Choroid plexus epithelial cell (primary cell): ENCODE measurements at places on chromosomes 1 and 21.

DNA sequence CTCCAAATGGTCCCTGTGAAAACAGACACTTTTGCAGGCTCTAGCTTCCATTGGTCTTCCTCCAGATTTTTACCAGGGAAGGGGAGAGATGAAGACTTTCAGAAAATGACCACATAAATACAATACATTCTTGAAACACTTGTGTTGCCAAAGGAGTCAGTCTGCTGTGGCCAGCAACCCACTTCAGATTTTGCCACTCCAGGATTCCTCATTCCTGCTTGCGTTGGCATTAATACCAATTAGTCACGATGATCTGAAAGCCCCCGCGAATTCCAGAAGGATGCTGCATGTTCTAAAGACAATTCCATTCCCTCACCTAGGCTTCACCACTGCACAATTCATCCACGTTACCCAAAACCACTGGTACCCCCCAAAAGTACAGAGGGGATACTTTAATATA, 7.9 kb upstream of the BACE2 start:
- DNase-seq, result no peak

- no peak for DNase-seq
These were observed 11.0 kb downstream of the HYI start for GRCh38 chr1:43442756-43443155.

- peak; percentile 69 for DNase-seq
These were observed 24.1 kb downstream of the SHISA4 start for GRCh38 chr1:201912832-201913231.

GRCh38 chr1:45152126-45152525, 54.3 kb downstream of the ZSWIM5 start:
- DNase-seq, result no peak

DNA sequence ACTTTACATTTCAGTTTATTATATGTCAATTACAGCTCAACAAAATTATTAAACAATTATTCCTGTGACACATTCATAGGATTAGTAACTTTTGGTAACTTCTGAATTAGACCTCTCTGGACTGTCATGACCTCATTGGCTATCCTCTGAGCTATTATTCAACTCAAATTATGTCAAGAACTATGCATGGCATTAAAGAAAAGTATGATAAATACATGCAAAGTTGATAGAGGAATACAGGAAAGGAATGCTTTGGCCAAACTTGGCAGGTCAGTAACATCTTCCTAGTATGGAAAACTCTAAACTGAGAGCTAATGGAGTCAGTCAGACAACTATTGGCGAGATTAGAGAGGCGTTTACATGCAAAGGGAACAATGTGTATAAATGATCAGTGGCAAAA, 158.4 kb downstream of the DUSP10 start:
- no peak for DNase-seq

DNA sequence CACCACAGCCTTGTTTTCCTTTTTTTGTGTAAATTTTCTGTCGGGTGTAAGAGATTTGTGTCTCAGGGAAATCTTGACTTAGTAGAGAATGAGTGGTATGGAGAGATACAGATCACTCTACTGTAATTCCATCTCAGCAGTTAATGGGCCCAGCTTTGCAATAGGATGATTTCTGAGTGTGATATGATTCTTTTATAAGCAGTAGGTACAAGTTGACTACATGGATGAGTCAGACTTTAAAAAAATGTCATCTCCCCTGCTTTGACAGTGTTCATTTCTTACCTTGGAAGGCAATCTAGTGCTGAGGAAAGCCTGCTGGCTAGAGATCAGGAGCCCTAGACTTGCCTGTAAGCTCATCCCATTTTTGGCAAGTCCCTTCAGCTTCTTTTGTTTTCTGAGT, 261.9 kb downstream of the RYR2 start:
- no peak for DNase-seq

DNA sequence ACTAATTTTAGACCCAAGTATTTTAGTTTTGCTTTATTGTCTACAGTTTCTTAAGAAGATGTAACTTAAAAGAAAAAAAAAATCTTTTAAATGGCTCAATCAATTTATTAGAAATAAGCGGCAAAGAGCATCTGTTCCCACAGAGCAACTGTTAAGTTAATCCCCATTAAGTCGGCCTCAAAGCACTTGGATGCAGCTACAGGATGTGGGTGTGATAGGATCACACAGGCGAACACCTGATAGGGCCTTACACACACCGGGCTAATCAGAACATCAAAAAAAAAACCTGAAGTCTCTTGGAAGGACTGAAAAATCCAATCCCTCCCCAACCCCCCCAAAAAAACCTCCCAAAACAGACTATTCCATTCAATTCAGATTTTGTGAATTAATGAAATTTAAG, 23.0 kb downstream of the APP start:
- no peak for DNase-seq

DNA sequence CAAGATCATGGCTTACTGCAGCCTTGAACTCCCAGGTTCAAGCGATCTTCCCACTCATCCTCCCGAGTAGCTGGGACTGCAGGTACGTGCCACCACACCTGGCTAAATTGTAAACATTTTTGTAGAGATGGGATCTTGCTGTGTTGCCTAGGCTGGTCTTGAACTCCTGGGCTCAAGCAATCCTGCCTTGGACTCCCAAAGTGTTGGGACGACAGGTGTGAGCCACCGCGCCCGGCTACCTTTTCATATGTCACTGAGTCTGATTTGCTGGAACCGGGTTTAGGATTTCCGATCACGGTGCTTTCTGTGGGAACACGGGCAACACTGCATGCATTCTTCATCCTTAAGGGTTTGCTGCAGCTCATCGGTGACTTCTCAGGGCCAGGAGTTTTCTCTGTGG, 32.2 kb upstream of the PCBP3 start:
- no peak for DNase-seq

GRCh38 chr1:116503546-116504307, 67.1 kb downstream of the CD58 start:
- DNase-seq, result no peak

- no peak for DNase-seq
These were observed 54.4 kb downstream of the MAB21L3 start for GRCh38 chr1:116165572-116165971.

- no peak for DNase-seq
These were observed 1.6 kb upstream of the PANK4 start for GRCh38 chr1:2528016-2528415.

GRCh38 chr1:41353744-41354143, 7.5 kb upstream of the FOXO6 start:
- peak; percentile 69 for DNase-seq

GRCh38 chr1:211932231-211932932, 101.8 kb upstream of the LPGAT1 start:
- DNase-seq, result peak; percentile 51

DNA sequence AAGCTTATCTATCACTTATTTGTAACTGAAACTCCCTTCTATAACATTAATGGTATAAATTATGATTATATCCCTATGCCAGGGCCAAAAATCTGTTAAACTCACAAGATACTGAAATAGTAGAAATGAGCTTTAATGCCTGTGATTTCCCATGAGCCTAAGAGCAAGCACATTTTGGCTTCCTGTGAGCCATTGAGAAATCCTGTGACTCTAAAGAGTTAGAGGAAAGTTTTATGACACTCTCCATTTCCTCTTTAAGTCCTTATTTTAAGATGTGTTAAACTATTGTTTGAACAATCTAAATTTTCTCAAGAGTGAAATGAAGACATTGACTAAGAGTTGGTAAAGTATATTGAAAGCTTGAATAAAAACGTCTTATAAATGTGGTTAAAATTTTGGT, 45.6 kb downstream of the SUCO start:
- no peak for DNase-seq

- DNase-seq, result no peak
These were observed 231.0 kb downstream of the RERE start for GRCh38 chr1:8586438-8586837.

GRCh38 chr21:8990326-8991087, 1530.9 kb upstream of the TPTE start:
- no peak for DNase-seq

GRCh38 chr21:20968391-20968790, 29.8 kb upstream of the NCAM2 start:
- peak; percentile 26 for DNase-seq

- peak; percentile 2 for DNase-seq
These were observed 70.5 kb upstream of the CTTNBP2NL start for GRCh38 chr1:112325504-112325903.

- DNase-seq, result peak; percentile 11
These were observed 613.5 kb downstream of the LMO4 start for GRCh38 chr1:87942165-87942564.

GRCh38 chr1:16918371-16918770, 3.4 kb upstream of the CROCC start:
- DNase-seq, result no peak

GRCh38 chr1:10338611-10339010, 60.3 kb upstream of the PGD start:
- no peak for DNase-seq

DNA sequence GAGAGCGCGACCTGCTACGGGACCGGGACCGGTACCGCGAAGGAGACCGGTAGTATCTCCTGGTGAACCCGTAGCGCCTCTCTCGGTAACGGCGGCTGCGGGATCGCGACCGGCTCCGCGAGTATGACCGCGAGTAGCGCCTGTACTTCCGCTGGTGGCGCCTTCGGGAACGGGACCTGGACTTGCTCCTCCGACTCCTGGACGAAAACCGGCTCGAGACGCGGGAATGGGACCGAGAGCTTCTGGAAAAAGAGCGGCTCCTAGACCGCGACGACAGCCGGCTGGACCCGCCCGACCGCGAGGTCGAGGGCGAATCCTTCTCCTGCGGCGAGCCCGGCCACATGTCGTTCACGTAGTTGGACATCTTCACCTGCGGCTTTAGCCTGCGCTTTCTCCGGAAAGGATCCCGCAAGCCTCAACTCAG, 642 bp downstream of the RSRP1 start:
- DNase-seq, result peak; percentile 40

DNA sequence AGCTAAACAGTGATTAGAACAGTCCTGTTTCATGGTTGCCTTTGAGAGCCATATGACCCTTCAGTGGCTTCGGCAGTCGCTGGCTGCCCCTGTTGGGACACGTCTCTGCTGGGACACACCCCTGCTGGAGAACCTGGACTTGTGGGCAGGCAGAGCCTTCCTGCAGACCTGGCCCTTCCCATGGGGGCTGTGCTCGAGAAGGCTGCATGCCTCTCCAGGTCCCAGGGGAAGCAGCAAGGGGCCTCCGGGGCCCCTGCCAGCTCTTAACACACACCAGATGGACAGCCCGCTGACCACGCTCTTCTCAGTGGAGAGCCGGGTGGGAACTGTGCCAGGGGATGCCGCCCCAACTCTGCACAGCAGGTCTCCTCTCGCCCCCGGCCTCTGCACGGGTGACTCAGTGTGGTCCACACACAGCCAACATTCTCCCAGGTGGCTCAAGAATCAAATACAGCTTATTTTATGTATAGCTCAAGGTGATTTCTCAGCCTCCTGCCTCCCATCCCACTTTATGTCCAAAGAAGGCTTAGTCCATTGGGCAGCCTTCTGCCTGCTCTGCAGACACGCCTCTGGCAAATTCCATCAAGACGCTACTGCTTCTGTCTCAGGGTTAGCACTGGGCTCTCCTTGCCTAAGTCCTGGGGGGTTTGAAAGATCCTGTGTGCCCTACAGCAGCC, 450.8 kb downstream of the KIF26B start:
- DNase-seq, result peak; percentile 97

- DNase-seq, result no peak
These were observed 321.2 kb upstream of the LYPLAL1 start for GRCh38 chr1:218852527-218852926.

GRCh38 chr1:177126267-177126666, 38.2 kb downstream of the ASTN1 start:
- DNase-seq, result no peak

GRCh38 chr1:86507935-86508582, 38.8 kb upstream of the CLCA4 start:
- peak; percentile 74 for DNase-seq

GRCh38 chr1:48036710-48037355, 39.6 kb upstream of the TRABD2B start:
- DNase-seq, result peak; percentile 92

DNA sequence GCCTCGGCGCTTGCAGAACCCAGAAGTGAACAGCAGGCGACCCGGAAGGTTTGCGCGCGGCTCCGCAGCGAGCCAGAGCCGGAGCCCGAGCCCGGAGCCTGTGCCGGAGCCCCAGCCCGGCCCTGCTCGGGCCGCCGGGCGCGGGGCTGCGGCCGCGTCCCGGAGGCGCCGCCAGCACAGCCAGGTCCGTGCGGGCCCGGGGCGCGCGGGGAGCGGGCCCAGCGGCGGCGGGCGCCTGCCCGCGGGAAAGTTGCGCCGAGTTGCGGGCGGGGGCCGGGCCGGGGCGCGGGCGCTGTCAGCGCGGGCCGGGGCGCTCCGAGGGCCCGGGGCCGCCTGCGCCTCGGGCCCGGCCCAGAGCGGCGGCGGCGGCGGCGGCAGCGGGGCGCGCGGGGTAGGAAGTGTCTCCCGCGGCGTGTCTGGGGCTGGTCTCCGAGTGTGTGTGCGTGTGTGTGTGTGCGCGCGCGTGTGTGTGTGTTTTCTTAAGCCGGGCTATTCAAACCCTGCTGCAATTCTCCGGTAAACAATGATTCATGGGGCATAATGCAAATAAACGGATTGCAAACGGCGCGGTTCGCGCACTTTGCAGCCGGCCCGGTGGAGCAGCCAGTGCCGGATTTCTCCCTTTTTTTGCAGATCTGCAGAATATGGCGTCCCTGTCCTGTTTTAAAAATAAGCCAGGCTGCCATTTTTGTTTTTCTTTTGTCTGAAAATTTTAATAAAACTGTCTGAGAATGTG, at the start of gene ZNF362:
Gene ZNF362, plus strand, starts transcription at position 22 of the 736 bp plus-strand sequence. CDS start 14,083 bp downstream, outside the sequence.
- DNase-seq, result peak; percentile 84

GRCh38 chr1:185369786-185370185, 52.7 kb upstream of the IVNS1ABP start:
- DNase-seq, result no peak

GRCh38 chr1:208475449-208475848, 231.3 kb upstream of the PLXNA2 start:
- DNase-seq, result peak; percentile 26

DNA sequence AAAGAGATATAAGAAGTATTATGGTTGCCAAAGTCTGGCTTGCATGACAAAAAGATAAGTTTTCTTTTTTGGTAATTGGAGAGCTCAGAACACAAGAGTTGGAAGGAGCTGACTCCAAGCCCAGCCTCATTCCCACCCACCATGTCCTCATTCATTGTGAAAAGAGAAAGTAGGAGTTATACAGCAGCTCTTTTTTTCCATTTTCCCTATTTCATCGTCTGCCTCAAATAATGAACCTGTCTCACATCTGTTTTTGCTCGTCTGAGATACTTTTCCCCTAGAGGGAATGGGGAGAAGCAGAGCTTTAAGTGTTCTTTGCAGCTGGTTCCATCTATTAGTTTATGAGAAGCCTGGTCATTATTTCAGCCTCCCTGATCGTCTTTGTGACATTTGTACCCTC, 34.7 kb downstream of the AGT start:
- DNase-seq, result no peak
